ENCODE measurements at places on chromosomes 3 and 15.

GRCh38 chr15:66630801-66631351 is 65.1 kb upstream of the LCTL start:
- DNase-seq = no peak

GRCh38 chr3:8399686-8400085 is 101.9 kb upstream of the LMCD1 start:
- DNase-seq = no peak

- no peak for DNase-seq
Measured at GRCh38 chr15:26126819-26127387, 263.8 kb upstream of the ATP10A start.

DNA sequence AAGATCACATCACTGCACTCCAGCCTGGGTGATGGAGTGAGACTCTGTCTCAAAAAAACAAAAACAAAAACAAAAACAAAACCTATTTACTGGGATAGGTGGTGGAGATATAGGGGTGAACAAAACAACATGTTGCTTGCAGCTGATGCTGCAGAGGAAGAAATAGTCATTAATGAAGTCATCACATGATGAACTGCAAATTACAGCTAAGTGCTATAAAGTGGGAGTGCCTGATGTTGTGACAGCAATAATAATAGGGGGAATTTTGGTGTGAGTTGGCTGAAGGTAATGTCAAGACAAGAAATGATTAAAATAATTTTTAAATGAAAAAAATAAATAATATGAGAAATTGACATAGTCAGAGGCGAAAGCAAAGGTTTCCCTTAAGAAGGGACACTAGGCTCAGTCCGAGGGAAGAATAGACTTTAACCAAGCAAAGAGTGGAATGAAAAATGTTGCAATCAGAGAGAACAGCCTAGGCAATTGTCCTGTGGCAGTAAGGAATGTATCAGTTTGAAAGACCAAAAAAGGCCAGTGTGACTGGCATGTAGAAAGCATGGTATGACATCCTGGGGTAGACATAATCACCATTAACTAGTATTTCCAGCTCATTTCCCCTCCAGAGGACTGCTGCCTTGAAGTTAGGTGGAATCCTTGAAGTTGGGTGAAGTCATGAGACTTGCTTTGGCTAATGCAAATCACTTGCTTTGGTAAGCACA is 14.7 kb upstream of the PIK3CB start:
- DNase-seq = no peak

DNA sequence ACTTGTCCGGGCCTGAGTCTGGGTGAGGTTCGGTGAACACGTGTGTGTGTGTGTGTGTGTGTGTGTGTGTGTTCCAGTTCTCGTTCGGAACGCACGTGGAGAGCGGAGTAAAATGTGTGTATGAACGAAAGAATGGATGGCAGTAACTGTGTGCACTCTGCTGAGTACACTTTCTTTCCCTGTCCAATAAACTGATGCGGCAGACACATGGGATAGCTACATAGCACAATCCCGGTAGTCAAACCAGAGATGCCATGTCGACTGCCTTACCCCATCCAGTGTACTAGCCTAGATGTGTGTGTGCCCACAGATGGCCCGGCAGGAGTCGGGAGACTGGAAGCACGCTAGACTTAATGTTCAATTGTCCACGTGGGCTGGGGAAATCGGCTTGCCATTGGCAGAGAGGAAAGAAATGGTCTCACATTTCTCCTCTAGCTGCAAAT is 507 bp upstream of the GOLIM4 start:
- DNase-seq = no peak

DNA sequence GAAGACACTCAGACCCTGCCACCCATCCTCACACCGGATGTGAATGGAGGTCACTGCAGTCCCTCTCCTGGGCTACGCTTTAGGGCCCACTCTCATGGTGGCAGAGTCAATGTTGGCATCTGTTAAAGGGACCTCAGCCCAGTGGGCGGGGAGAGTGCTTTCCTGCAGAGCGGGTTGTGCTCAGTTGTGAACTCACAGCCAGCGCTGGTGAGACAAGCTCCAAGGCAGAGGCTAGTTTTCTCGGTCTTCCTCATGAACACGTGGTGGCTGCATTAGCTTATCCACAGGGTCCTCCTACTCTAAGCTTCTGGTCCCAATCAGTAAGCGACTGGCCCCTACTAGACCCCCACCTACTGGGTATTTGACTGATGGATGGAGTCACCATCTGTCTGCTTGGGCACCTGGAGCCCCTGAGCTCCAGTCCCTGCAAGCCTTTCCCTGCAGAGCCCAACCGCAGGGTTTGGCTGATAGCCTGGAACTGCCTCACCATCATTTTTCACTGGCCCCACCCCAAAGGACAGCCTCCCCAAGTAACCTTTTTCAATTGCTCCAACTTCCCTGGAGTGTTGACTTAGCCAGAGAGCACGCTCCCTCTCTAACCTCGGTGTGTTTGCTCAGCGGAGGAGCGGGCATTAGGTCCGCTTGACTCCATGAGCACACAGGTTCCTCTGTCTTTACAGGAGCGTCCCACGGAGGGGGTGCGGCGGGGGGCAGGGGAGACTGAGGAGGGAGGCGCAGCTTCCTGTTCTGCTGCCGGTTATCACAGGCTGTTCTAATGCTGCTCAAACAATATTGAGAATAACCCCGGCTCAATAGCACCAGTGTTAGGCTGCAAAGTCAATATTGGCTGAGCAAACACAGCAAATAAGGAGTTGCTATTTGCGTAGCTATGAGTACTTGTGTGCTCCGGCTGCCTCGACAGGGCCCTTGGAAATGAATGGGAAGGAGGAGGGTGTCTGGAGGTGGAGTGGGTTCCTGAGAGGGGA is 141.7 kb downstream of the RPLP1 start:
- DNase-seq = no peak

- no peak for DNase-seq
Measured at GRCh38 chr15:53869806-53870073, 108.5 kb upstream of the UNC13C start.

- no peak for DNase-seq
Measured at GRCh38 chr15:76799760-76800159, 105.4 kb downstream of the SCAPER start.

DNA sequence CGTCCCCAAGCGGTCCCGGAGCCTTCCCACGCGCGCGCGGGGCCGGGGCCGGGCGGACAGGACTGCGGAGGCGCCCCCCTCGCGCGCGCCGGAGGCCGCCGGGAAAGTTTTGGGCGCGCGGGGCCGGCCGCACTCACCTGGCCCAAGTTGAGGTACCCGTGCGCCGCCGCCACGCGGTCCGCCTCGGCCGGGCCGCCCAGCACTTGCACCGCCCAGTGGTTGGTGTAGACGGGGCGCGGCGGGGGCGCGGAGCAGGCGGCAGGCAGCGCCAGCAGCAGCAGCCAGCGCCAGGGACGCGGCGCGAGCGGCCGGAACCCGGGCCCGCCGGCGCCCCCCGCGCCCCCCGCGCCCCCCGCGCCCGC is 289 bp downstream of the PCSK6 start:
- no peak for DNase-seq

GRCh38 chr3:56488812-56489600 is 20.7 kb upstream of the ERC2 start:
- DNase-seq = no peak

- DNase-seq = no peak
Measured at GRCh38 chr3:98966862-98967546, 65.5 kb upstream of the DCBLD2 start.

DNA sequence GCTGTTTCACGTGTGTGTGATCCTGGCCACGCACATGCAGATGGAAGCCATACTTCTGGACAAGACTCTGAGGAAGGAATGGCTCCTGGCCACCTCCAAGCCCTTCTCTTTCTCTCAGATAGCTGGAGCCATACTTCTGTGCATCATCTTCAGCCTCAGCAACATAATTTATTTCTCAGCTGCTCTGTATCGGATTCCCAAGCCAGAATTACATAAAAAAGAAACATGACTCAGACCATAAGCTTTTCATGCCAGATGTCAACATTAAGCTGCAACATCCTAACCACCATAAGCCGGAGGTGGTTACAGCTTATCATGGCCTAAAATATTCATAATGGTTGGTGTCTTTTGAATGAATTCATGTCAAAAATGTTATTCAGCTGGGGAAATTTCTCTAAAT is 10.6 kb upstream of the KIF23 start:
- no peak for DNase-seq

DNA sequence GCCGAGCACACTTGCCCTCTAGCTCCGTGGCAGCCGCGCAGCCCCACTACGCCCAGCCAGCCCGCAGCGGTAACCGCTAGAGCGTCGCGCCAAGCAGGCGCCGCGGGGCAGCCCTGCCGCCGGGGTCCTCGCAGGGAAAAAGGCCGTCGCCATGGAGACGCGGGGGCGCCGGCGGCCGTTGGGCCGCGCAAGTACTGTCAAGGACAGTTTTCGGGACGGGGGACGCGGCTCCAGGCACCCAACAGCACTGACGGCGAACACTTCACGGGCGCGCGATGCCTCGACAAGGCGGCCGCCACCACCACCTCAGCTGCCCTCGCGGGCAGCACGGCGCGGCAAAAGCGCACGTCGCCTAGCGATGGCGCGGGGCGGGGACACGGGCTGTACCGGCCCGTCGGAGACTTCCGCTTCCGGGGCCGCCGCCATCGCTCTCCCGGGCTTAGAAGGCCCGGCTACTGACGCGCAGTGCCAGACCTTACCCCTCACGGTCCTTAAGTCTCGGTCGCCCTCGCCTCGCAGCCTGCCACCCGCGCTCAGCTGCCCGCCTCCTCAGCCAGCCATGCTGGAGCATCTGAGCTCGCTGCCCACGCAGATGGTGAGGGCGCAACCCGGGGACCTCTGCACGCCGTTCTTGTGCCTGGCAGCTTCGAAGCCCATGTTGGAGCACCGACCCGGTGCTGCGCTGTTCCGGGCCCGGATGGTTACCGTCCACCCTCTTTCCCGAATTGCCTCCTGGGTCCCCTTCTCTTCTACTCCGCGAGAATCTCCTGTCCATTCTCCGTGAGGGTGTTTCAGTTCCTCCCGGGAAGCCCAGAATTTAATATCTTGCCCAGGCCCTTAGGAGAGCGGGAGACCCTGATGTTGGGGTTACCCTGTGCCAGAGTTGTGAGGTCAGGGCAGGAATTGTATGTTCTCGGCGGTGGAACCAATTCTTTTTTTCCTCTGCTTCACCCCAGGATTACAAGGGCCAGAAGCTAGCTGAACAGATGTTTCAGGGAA is at the start of the genes GLT8D1 and SPCS1:
Gene GLT8D1, minus strand, starts transcription at position 104 of the 999 bp plus-strand sequence. CDS start 5,331 bp downstream, outside the sequence.
Gene SPCS1, plus strand, starts transcription at position 419 of the 999 bp plus-strand sequence. Its CDS starts 141 bp downstream, at position 560.
- DNase-seq = peak; percentile 95

- no peak for DNase-seq
Measured at GRCh38 chr3:111570404-111571030, 24.6 kb downstream of the ZBED2 start.

GRCh38 chr15:84749111-84749991 is 959 bp downstream of the ZNF592 start:
- DNase-seq = no peak

DNA sequence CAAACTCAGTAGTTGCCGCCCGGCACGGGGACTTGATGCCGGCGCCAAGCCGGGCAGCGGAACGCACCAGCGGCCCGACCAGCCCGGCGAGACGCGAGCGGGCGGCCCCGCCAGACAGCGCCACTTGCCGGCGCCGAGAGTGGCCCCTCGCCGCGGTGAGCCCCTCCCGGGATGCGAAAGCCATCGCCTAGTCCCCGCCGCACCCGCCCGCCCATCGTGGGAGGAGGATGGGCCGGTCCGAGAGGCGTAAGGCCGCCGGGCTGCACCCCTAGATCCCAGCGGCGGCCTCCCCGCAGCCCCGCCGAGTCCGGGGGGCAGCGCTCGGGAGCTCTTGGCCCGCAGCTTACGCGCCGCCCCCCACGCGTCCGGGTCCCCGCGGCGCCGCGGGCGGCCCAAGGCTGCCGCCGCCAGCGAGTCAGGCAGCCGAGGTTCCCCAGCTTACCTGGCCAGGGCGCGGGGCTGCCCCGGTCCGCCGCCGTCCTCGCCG is 609 bp downstream of the GOLGA8A start:
- DNase-seq = no peak

DNA sequence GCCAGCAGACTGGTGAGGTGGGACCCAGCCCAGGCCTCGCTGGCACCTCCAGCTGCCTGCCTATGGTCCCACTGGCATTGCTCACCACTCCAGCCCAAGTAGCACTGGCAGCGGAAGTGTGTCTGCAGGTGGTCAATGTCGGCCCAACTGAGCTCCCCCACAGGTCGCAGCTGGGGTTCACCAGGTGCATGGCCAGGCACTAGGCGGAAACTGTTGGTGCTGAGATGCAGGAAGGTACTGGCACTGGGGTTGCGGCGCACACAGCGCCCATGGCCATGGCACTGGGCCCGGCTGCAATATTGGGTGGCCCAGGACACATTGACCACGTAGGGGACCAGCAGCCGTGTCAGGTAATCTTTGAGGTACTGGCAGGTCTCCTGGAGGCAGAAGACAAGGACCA is 4.4 kb downstream of the HYAL2 start:
- no peak for DNase-seq

DNA sequence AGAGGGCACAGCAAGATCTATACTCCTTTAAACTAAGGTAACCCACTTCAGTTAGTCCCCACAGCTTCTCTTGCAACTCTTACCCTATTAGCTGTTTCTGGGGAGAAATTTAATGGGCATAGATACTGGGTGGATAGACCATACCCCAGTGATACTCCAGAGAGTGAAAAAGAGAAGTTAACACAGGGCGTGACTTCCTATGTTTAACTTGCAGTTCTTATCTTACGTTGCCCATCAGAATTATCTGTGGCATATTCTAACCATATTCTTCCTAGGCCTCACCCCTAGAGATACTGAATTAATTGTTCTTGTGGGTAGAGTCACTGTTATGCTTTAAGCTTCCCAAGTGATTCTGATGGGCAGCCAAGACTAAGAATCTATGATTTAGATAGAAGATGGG is 485.4 kb upstream of the TPRG1 start:
- DNase-seq = no peak

DNA sequence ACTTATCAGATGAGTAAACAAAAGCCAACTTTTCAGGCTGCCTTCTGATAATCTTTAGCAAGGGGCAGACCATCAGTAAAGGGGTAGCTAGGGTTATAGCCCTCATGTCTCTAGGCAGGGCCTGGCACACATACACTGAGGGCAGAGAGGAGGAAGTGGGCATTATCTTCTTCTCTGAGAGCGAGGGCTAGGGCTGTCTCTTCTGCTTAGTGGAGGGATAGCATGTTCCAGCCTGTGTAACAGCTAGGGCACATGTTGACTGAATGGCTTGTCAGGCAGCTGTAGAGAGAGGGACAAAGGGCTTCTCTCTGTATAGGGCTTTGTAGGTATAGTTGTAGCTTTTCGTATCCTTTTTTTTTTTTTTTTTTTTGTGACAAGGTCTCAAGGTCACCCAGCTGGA is 17.8 kb downstream of the CRTC3 start:
- no peak for DNase-seq

DNA sequence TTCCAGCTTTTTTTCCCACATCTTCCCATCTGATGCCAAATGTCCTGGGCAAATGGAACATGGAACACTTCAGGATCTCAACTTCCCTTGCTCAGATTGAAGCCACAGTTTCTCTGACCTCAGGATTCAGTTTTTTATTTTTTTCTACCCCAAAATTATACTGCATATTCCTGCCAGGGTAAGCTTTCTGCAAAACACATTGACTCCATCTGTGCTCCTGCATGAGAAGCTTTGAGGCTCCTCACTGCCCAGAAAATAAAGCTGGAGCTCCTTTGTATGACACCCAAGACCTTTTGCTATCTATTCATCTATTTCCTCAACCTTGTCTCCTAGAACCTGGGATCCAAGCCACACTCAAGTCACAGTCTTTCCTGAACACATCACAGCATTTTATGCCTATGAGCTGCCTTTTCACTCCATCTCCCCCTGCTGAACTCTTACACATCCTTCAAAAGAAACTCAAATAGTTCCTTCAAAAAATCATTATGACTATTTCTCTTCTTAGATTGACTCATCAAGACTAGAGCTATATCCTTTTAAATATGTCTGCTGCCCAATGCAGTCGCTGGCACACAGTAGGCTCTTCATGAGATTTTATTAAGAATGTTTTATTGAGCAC is 57.4 kb upstream of the PSMD6 start:
- DNase-seq = no peak
